A549 (cell line): ENCODE measurements at places on chromosomes 2 and 18. TPM values are rescaled to one million over a fixed set of nuclear protein-coding genes. Genes with fewer than 3 reads are reported as not detected.

The VWC2L gene
- polyA plus RNA-seq: not detected in 3 replicates

The CTDSP1 gene
- polyA plus RNA-seq: 34.6 to 42.8 TPM (median 39.5 TPM) in 3 replicates

The PAIP2B gene
- polyA plus RNA-seq: 0.54 to 0.70 TPM (median 0.61 TPM) in 3 replicates

The CHST9 gene
- not detected in 3 replicates for polyA plus RNA-seq

The TIA1 gene
- 59.5 to 65.8 TPM (median 61.2 TPM) in 3 replicates for polyA plus RNA-seq

The SERPINB5 gene
- polyA plus RNA-seq: 0.04 to 0.08 TPM (median 0.08 TPM) in 3 replicates

The KCNG2 gene
- not detected in 3 replicates for polyA plus RNA-seq

The DTNA gene
- polyA plus RNA-seq: 0.12 TPM in 1 of 3 replicates, not detected in the others

The SLC30A3 gene
- polyA plus RNA-seq: 1.6 to 1.9 TPM (median 1.7 TPM) in 3 replicates

DNA sequence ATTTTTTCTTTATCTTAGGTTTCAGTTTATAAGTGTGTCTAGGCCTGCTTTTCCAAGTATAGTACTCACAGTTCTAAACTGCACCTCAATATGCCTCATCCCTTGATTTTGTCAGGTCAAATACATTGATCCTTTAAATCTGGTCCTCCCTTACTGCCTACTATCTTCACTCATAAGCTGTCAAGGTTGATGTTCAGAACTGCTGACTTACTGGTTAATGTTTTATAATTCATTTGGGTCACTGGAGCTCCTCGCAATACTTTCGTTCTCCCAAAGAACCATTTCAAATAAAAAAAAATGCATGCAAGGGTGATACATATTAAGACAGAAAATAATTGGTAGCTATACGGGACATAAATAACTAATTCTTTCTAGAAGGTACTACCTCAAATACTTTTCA, 41.3 kb upstream of the MARCHF7 start:
- no peak for DNase-seq

DNA sequence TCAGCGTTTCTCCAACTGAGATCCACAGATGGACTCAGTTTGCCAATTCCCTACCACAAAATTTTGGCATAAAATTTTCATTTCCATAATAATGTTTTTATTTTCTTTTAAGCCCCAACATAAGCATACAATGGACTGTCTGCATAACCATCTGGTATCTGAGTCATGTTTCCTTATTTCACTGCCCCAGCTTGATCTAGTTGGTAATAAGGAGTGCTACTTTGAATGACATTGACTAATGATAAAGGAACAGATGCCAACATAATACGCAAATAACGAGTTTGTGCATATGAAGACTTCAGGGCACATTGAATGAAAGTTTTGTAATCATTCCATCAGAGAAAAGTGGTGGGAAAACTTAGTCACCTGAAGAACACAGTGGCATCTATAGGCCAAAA, 8.8 kb upstream of the MBD2 start:
- DNase-seq: no peak

- no peak for DNase-seq
These were observed 60.8 kb downstream of the CEP192 start for GRCh38 chr18:13051950-13052349.

- DNase-seq: no peak
These were observed 263.5 kb upstream of the PXDN start for GRCh38 chr2:2007551-2008501.

GRCh38 chr2:186042207-186043028, 303.8 kb downstream of the FSIP2 start:
- no peak for DNase-seq

- no peak for DNase-seq
These were observed 31.2 kb downstream of the CFAP221 start for GRCh38 chr2:119575439-119575838.

GRCh38 chr2:128154225-128154624, 63.2 kb downstream of the UGGT1 start:
- no peak for DNase-seq

- no peak for DNase-seq
These were observed 255.9 kb upstream of the ERBB4 start for GRCh38 chr2:212794471-212794870.
